ENCODE measurements at places on chromosomes 2 and 18.

DNA sequence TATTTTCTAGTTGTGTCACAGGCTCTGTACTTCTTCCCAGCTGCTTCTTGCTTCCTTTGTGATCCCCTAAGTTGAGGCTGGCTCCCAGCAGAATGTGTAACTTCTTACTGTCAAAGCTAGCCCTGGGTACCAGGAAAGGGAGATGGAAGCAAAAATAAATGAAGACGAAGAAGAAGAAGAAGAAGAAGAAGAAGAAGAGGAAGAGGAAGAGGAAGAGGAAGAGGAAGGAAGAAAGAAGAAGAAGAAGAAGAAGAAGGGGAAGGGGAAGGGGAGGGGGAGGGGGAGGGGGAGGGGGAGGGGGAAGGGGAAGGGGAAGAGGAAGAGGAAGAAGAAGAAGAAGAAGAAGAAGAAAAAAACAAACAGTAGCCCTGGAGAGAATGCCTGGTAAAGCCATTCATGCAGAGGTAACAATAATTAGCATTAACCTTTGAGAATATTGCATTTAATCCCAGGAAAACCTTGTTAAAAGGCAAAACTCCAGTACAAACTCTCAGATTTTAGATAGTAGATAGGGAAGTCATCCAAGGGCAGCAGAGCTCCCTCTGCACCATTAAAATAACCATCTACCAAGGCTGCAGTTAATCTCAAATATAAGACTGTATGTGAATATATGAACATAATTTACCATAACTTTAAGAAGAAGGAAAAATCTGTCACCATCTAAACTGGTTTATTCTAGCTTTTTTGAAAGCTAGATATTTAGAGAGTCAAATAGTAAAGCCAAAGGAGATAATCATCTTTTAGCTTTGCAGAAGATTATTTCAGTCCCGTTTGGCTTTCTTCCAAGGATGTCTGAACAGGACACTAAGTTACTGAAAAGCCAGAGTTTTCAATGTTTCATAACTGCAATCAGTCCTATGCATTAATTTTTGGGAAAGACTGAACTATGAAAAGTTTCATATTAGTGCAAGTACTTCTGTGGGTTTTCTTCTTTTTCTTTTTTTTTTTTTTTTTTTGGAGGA is 44.3 kb upstream of the FBXO11 start:
- DNase-seq = no peak

GRCh38 chr2:68292108-68292710 is 27.5 kb downstream of the CNRIP1 start:
- peak; percentile 45 for DNase-seq

DNA sequence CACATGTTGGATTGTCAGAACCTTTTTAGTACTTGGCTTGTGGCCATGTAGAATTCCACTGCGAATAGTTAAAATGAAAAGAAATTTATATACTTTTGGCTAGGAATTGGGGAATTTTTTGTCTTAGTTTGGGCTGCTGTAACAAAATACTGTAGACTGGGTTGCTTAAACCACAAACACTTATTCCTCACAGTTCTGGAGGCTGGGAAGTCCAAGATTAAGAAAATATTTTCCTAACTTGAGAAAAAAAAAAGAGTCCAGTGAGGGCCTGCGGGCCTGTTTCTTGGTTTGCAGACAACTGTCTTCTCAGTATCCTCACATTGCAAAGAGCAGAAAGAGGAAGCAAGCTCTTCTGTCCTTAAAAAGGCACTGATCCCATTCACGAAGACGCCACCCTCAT is 81.9 kb downstream of the CD226 start:
- DNase-seq = no peak

DNA sequence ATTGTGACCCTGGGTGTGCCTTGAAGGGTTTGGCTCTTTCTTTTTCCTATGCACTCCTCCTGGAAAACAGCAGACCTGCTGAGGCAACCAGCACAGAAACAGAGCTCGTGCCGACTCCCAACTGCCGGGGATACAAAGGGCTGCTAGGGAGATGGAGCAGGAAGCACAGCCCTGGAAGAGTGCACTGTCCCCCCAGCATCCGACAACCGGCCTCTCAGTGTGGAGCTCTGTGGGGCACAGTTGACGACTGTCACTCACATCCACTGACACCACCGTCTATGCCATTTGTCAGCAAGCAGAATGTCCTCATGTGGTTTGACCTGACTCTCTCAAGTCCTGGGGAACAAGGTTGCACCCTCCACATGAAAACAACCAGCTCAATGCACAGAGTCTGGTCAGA is 290.4 kb downstream of the TNS1 start:
- DNase-seq = no peak

GRCh38 chr2:96694816-96695455 is 44.9 kb downstream of the LMAN2L start:
- no peak for DNase-seq

- DNase-seq = no peak
Measured at GRCh38 chr2:134715932-134716643, 2.7 kb downstream of the TMEM163 start.

DNA sequence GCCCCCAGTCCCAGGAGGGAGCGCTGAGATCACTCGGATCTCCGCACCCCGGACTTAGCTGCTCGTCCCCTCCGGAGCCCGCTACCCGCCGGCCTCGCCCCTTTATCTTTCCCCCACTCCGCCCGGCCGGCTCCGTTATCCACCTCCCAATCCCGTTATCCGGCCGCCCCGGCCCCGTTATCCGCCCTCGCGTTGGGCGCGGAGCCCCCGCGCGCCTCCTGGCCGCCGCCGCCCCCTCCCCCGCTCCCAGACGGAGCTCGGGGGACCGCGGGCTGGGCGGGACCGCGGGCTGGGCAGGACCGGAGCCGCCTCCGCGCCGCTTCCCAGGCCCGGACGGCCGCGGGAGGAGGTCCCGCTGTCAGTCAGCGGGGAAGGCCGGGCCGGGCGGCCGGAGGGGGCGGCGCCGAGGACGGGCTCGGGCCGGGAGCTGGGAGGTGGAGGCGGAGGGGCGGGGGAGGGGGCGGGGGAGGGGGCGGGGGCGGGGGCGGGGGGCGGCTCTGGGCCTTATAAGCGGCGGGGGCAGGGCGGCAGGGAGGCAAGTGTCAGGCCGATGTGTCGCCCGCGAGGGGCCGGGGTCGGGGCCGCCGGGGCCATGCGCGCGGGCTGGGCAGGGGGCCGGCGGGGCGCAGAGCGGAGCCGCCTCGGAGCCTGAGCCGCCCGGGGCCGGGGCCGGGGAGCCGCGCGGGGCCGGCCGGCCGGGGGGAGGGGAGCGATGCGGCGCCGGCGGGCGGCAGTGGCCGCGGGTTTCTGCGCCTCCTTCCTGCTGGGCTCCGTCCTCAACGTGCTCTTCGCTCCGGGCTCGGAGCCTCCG is at the start of gene PKDCC:
TSS of gene PKDCC (plus strand) at position 534 of the 811 bp plus-strand sequence. CDS start at position 713, 179 bp downstream.
- peak; percentile 83 for DNase-seq

DNA sequence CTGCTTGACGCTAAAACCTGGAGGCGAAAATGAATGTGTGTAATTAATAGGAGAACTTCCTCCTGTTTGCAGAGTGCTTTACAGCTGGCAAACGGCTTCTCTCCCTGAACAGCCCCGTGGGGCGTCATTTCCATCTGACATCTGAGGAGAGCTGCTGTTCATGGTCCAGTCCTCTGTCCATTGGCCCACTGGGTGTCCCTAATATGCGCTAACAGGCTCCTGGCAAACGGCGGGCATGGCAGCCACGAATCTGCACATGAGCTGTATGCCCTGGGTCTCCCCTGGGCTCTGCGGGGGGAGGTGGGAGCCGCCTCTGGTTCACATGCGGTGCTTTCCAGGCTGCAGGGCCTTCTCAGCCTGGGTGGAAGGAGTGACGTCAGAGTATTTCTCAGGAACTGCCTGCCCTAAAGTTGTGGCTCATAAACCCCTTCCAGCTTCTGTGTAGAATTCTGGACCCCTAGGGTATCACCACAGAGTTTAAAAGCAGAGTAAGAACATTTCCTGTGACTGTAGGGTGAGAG is 73.2 kb downstream of the LRRFIP1 start:
- DNase-seq = no peak

DNA sequence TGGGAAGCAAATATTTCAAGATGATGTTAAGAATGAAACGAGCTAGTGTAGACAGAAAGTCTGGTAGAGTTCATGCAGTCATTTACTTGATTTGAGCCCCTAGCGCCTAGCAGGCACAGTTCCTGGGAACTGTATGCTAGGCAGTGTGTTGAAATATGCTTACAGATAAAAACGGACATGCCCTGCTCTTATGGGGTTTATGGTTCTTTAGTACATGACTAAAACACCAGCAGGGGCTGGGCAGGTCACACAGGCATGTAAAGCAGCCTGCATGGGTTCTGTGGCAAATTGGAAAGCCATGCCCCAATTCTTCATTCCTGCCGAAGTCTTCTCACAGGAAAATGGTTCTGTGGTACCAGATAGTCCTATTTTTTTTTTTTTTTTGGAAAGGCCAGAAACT is 27.3 kb upstream of the MGAT5 start:
- no peak for DNase-seq

- no peak for DNase-seq
Measured at GRCh38 chr2:219168932-219169331, 897 bp downstream of the SLC23A3 start.

DNA sequence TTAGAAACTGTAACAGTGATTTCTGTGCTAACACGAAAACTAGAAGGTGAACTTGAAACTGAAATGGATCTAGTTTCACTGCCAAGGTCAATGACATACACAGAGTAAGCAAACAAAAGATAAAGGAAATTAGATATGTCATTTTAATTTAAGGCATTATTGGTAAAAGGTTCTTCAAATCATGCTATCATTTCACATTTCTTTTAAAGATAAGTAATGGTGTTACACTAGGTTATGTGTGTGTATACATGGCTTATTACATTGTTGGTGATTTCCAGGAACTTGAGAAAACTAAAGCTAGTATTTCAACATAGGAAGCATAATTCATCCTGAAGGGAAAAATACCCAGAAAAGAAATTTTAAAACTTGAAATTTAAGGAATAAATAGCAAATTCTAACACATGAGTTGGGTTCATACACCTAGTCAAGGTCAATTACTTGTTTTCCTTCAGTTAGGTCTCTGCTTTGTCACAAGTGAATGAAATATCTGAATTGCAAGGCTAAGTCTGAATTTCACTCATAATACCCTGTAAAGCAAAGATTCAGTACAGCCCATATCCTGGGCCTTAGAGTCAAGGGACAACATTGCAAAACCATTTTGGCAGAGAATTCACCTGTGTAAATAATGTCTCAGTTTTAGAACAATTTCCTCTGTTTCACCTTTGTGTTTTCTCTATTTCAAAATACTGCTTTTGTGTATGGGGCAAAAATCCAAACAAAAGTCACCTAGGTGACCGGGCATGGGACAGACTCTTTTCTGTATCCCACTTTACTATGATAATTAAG is 141.6 kb downstream of the SRBD1 start:
- DNase-seq = no peak

GRCh38 chr18:35634323-35634722 is 52.8 kb downstream of the GALNT1 start:
- no peak for DNase-seq

GRCh38 chr2:148548716-148549400 is 95.7 kb upstream of the EPC2 start:
- no peak for DNase-seq

GRCh38 chr2:1744446-1745170 is at the start of gene PXDN:
TSS of gene PXDN (minus strand) at chr2:1744515. CDS start at chr2:1744455, 60 bp downstream.
- DNase-seq = peak; percentile 46

All from ACHN (cell line).